Upper lobe of left lung (tissue), 6 donors: ENCODE measurements at places on chromosomes 1 and 21. TPM values are rescaled to one million over a fixed set of nuclear protein-coding genes. Genes with fewer than 3 reads are reported as not detected.

Gene LENEP
- 1.0 TPM for total RNA-seq

DNA sequence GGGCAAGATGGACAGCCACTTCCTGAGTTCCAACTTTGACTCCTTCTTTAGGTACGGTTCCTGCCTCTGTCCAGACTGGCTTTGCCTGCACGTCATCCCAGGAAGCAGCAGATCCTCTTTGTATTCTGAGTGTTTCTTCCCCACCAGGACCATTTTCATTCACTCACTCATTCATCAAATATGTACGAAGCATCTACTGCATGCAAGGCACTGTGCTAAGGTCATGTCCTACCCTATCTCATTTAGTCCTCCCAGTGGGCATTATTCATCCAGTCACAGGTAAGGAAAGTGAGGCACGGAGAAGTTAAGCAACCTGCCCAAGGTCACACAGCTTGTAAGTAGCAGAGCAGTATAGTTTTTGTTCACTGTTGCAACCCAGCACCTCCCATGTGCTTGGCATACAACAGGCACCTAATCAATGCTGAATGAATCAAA lies 13.9 kb downstream of the CRYBG2 start:
- no peaks in the 10 kb centered on the region for H3K27me3 ChIP-seq
- H3K36me3 ChIP-seq = no peaks in the 10 kb centered on the region
- no peak for DNase-seq
- no peak overlapping the region for H3K4me3 ChIP-seq
- no peak overlapping the region for H3K27ac ChIP-seq

DNA sequence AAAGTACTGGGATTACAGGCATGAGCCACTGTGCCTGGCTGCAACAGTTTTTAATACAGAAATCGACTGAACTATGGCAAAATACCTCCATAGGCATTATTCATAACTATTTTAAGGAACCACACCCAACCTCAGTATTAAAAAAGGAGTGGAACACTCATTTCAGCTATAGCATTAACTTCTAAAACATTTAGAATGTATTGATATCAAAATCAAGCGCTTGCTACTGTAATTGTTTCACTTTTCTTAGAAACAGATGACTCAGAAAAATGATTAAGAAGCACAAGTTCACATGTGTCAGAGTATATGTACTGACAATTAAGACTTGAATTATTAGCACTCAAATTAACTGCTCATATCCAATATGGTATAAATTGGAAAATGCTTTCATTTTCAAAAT lies 15.1 kb downstream of the AIDA start:
- no peak overlapping the region for H3K27ac ChIP-seq
- H3K36me3 ChIP-seq = peaks cover 10% of the 10 kb centered on the region
- H3K27me3 ChIP-seq = no peaks in the 10 kb centered on the region

GRCh38 chr21:40270047-40270446 lies 402.8 kb downstream of the PCP4 start:
- DNase-seq = no peak
- no peaks in the 10 kb centered on the region for H3K36me3 ChIP-seq
- no peak overlapping the region for H3K27ac ChIP-seq
- H3K27me3 ChIP-seq = no peaks in the 10 kb centered on the region
- no peaks in the 10 kb centered on the region for H3K4me1 ChIP-seq

GRCh38 chr1:5664906-5665875 lies 327.0 kb downstream of the NPHP4 start:
- H3K27me3 ChIP-seq = no peaks in the 10 kb centered on the region
- H3K4me1 ChIP-seq = no peaks in the 10 kb centered on the region
- DNase-seq = no peak
- H3K4me3 ChIP-seq = no peak overlapping the region
- no peaks in the 10 kb centered on the region for H3K36me3 ChIP-seq

Gene CFAP107
- total RNA-seq = 5.2 TPM
